ENCODE measurements at places on chromosomes 3 and 15.

DNA sequence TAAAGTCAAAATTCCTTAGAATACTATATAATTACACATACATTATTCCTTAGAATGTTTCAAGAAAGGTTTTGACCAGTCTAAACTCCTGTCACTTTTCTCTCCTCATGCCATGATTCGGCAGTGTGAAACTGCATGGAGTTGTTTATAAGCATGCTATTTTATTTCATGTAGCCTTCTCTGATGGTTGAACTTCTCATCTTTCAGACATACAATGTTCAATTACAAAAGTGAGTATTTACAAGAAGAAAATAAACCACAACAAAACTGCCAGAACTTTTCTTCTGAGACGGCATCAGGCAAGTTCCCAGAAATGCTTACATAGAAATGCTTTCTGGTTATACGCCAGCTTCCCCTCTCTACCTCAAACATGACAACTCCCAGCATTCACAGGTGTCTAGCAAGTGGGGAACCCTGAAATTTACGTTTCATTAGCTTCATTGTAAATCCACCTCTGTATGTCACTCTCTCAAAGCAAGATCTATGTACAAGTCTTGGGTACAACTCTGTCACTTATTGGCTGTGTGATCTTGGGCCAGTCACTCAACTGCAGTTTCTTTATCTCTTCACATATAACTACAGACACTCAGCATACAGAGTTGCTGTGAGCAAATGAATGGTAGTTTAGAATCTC is 42.7 kb downstream of the HDGFL3 start:
- no peak for DNase-seq

GRCh38 chr3:155890671-155891190 is 20.3 kb downstream of the GMPS start:
- DNase-seq = no peak

DNA sequence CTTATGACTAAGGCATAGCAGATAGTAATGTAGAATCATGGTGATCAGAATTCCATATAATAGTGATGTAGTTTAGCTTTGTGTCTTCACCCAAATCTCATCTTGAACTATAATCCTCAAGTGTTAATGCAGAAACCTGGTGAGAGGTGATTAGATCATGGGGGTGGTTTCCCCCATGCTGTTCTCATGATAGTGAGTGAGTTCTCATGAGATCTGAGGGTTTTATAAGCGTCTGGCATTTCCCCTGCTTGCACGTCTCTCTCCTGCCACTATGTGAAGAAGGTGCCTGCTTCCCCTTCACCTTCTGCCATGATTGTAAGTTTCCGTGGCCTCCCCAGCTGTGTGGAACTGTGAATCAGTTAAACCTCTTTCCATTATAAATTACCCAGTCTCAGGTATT is 138.7 kb upstream of the CBLB start:
- no peak for DNase-seq

- DNase-seq = no peak
These were observed 22.3 kb upstream of the SLC12A8 start for GRCh38 chr3:125234831-125235230.

DNA sequence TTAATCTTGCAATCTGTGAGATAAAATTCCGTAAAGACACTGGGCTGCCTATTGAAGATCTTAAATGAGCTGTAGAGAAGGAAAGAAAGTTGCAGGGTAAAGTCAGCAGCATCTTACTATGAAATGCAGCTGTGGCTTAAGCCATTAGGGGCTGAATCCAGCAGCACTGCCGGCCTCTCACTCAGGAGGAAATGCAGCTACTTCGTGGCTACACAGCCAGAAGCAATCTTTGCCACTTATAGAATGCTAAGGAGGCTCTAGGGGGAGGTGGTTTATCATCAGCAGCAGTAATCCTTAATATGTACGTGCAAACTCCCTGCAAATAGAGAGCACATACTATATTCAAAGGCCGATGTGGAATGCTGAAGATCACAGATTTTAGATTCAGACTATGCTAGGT is 19.1 kb upstream of the MCTP2 start:
- DNase-seq = no peak

DNA sequence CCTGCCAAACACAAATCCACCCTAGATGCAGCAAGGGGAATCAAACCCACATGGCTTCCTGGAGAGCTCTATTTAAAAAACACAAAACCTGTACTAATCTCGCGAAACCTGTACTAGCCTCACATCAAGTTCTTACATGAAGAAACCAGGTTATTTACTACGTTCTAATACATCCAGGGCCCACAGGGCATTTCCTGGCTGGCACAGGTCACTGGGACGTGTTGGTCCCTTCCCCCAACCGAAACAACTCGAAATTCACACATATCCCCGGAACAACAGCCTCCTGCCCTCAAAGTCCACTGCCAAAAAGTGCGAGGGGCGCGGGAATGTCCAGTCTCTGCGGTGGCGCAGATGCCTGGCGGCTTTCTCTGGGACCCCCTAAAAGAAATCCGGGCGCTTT is 955 bp downstream of the CDCP1 start:
- no peak for DNase-seq

- no peak for DNase-seq
These were observed 206.0 kb downstream of the RBMS3 start for GRCh38 chr3:29486917-29487316.

DNA sequence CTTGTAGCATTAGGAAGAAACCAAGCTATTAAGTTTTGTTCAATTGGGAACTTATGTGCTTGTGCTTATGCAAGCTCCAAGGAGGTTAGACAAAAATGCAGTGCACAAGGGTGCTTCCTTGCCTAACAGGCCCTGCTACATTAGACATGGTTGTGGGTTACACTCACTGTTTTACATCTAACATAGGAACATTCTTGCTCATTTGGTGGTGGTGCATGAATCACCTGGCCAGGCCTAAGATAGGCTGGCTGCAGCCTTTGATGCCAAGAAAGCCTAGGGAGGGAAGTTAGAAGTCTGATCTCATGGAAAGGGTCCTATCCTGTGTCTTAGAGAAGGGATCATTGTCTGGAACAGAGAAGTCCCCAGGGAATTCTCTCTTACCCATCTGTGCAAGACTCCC is 43.5 kb downstream of the CA12 start:
- no peak for DNase-seq

GRCh38 chr3:165645191-165645590 is 192.0 kb downstream of the BCHE start:
- DNase-seq = no peak

GRCh38 chr15:46177219-46177618 is 542.4 kb downstream of the SQOR start:
- DNase-seq = no peak

DNA sequence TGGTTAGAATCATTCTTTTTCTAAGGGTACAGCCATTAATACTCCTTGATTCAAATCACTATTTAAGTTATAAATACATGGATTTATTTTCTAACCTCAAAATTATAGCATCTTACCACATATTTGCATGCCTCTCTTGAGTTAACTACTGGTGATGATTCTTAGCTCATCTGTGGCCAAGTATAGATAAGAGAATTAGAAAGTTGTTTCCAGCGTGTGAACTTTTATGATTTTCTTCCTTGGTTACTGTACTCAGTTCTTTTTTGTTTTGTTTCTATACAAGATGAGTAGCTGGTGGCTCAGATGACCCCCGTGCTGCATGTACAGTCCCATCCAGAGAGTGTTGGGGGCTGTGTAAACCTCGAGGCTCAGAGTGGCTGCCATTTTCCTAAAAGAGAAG is 124.6 kb downstream of the IGF1R start:
- DNase-seq = no peak

DNA sequence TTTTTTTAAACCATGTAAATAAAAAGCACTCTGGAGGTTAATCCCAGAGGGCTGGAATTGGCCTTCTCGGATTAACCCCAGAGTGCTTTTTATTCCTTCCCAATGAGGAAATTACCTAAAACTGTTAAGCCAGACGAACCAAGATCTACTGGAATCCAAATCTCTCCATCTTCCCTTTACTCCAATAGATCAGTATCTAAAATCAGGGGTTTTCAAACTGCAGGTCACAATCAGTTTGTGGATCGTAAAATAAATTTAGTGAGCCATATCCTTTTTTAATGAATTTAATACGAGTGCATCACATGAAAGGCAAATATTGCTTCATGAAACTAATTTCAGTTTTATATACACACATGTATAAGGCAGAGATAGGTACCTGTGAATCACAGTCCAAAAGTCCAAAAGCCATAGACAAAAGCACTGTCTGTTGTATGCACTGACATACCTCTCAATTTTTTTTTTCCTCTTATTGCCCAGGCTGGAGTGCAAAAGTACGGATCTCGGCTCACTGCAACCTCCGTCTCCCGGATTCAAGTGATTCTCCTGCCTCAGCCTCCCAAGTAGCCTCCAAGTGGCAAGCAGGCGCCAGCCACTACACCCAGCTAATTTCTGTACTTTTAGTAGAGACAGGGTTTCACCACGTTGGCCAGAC is 61.3 kb downstream of the TBL1XR1 start:
- DNase-seq = no peak

DNA sequence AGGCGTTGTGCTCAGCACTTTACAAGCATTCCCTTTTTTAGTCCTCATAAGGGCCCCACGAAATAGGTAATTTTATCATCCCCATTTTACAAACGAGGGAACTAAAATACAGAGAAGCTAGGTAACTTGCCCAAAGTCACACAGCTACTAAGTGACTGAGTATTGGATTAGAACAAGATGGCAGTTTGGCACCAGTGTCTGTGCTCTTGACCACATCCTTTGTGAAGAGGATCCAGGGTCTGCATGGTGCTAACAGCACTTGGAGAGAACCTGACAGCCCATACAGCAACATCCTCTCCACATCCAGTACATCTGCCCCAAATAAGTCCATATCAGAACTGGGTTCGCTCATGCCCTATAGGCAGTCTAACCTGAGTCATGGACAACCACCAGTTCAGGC is 21.8 kb upstream of the DAPK2 start:
- DNase-seq = no peak

DNA sequence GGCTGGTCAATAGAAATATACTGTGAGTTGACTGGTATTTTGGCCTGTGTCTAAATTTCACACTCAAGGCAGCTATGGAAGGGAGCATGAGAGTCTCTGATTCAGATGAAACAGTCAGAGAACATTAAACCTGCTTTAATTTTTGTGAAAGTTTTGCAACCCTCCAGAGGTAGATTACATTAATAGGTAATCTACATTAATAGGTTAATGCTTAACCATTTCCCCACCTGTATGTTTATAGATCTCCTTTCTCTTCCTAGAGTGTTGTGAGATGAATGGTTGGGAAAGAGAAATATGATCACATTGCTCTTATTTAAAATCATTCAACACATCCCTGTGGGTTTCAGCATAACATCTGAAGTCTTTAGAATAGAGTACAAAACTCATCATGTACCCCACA is 586.9 kb upstream of the DPPA4 start:
- DNase-seq = no peak

GRCh38 chr15:89657686-89658200 is 2.5 kb upstream of the KIF7 start:
- DNase-seq = no peak

DNA sequence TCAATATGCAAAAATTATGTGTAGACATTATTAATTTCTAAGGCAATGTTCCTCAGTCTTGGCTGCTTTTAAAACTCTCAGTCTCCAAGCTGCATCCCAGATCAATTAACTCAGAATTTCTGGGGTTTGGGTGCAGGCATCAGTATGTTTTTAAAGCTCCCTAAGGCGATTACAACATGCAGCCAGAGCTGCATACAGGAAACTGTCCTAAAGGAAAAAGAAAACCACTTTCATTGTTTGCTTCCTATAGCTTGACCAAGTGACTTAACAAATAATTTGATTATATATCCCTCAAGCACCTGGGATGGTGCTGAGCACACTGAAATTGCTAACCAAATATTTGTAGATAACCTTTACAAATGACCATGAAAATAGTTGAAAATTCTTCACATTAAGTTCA is 194.7 kb downstream of the DTWD1 start:
- DNase-seq = no peak

DNA sequence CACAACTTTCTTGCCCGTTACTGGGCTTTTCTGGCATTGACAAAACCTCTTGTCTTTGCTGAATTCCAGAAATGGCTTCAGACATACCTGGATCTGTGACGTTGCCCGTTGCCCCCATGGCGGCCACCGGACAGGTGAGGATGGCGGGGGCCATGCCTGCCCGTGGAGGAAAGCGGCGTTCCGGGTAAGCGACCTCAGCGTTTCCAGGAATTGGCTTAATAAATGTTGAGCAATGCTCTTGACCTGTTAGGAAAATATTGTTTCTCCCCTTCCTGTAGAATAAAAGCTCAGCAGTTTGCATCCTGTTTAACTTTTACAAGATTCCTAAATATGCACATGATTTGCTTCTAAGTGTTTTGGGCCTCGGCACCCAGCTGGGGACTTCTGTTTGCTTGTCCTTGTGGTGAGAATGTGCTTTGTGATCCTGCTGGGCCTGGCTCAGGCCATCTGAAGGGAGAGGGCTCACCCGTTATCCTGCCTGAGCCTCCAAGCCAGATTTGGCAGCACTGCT is 46.7 kb downstream of the ARNT2 start:
- no peak for DNase-seq

DNA sequence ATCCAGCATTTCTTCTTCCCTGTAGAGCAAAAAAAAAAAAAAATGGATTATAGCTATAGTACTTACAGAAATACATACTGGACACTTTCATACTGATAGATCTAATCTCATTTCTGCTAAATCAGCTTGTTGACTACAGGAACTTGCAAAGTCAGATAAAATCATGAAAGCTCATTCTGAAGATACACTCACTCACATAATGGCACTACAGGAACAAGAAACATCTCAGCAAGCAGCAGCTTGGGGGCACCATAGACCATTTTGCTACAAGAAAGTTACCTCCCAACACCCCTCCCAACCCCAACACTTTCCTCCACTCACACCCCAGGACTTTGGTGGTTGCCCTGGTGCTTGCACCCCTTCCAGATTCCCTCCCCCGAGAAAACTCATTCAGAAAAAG is 4.6 kb downstream of the MYH15 start:
- no peak for DNase-seq

DNA sequence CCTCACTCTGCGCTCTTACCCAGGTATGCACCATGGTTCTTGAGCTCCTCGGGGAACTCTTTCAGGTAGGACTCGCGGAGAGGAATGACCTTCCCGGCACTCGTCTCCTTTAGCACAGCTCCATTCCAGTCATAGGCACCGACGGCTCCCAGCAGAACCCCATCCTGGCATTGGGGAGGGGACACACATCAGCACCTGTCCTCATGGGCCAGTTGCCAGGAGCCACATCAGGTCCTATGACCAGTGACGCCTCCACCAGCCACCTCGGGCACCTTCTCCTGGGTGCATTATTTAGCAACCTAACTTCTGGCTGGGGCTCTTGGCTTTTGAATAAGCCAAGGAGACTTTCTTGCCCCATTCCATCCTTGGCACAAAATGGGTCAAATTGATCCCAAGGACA is 61.9 kb downstream of the FEM1B start:
- no peak for DNase-seq

Data from Right ventricle myocardium inferior (tissue), 1 donor.